ENCODE measurements at places on chromosomes 3 and 15.

- DNase-seq = no peak
These were observed 48.5 kb downstream of the ACAA1 start for GRCh38 chr3:38088126-38089078.

DNA sequence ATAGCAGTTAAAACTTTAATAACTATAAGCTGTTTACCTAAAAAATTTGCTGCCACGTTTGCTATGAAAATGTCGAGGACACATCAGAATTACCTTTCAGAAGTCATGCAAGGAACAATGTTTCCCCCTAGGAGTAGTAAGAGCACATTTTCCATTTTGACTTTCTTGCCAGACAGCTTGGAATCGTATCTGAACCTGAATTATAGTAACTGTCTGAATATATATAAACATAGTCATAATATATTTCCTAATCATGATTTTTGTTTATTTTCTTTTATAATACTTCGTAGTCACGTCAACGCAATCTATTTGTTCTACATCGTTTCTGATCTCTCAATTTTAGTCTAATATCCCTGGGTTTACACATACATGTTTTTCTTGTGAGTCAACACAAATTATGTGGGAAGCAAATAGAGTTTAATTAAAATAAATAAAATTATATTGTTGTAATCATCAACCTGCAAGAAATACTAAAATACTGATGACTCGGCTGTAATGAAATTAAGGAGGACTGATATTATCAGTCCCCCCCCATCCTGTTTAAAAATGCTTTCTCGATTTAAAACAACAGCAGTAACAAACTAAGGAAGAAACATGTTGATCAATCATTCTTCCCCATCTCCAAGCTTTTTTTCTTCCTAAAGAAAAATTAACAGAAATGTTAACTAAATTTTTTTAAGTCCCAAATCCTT is 78.4 kb downstream of the MME start:
- no peak for DNase-seq

DNA sequence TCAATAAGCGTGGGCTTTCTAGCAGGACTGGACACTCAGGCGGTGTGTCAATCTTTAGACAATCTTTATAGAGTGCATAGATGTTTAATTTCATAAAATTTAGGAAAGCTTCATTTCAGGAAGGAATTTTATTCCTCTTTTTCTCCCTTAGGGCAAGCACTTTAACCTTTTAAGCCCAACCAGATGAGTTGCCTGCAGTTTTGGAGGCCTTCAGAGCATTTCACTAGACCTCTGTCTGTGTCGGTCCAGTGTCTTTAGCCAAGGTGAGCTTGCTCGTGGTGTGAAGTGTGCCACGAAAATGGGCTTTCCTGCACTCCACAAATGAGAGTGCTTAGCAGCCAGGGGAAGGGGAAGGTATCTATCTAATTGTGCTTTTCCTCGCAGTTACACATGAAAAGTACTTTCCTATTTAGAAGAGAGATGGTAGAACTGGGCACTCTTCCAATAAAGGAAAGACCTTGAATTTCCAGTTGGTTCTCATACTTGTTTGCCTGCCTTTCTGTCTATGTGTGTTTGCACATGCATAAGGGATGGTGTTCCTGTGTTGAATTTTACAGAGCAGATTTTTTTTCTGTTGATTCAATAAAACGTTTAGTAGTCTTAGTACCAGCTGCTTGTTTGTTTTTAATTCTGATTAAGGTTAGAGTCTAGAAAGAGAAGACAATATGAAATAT is 53.6 kb downstream of the FEZF2 start:
- DNase-seq = no peak

GRCh38 chr3:43906849-43907507 is 216.2 kb downstream of the ABHD5 start:
- no peak for DNase-seq

GRCh38 chr15:71083349-71083748 is 31.9 kb upstream of the THSD4 start:
- no peak for DNase-seq

- no peak for DNase-seq
These were observed 272.2 kb upstream of the CHRNA7 start for GRCh38 chr15:31758126-31758525.

GRCh38 chr3:134312072-134312872 is 61.6 kb upstream of the RYK start:
- DNase-seq = no peak

GRCh38 chr15:65209701-65210643 is 1.3 kb downstream of the CILP start:
- no peak for DNase-seq

DNA sequence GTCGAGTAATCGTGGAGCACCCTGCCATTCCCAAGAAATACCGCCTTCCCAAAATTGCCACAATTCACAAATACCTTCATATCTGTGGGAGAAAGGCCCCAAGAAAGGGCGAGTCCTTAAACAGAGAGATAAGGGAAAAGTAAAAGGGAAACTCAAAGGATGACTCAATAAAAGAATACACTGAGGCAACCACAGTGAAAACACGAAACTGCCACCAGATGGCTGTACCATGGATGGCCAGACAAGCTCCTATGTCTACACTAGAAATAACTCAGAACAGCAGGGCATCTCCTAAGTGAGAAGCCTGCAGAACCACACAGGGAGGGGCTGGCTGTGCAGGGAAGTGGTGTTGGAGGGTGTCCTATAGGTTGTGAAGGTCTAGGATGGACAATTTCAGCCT is 25.0 kb downstream of the SRGAP3 start:
- DNase-seq = no peak

DNA sequence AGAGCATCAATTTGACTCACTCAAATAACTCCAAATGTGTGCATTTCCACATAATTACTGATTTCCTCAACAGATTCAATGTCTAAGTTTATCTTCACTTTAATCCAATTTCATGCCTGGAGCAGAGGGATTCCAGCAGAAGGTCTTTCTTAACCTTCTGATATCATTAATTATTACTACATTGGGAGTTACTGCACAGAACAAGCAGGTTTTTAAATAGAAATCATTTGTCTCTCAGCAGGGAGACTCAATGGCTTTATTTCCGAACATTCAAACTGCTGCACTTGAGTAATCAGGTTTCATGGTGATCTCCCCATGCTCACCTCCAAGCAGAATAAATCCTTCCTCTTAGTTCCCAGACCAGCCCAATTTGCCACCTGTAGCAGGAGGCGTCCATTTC is 264.8 kb upstream of the IGF1R start:
- no peak for DNase-seq

GRCh38 chr3:32414522-32415202 is 23.0 kb downstream of the CMTM7 start:
- DNase-seq = peak; percentile 37

GRCh38 chr3:195197765-195198425 is 73.1 kb downstream of the XXYLT1 start:
- no peak for DNase-seq

DNA sequence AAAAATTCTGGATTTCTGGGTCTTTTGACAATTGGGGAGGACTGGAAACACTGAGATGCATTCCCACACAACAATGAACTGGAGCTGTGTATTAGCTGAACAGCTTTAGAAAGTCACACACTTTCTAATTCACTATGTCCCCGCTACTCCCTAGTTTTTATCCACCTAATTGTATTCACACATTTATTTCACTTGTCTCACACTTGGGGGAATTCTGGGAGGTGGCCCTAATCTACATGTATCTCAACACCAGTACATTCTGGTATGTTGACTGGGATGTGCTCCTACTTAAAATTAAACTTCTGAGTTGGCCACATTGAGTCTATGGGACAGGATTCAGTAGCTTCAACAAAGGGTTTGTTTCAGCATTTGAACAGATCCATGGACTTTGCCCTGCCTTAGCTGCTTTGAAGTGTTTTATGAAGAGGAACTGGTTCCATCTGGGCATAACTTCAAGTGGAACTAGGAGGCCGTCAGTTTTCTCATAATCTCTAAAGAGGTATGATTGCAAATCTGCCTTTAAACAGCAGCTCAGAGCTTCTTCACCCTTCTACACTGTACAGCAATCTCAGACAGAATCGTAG is 106.5 kb upstream of the CMC1 start:
- no peak for DNase-seq

GRCh38 chr3:112799946-112800345 is 46.7 kb downstream of the CD200R1L start:
- no peak for DNase-seq

DNA sequence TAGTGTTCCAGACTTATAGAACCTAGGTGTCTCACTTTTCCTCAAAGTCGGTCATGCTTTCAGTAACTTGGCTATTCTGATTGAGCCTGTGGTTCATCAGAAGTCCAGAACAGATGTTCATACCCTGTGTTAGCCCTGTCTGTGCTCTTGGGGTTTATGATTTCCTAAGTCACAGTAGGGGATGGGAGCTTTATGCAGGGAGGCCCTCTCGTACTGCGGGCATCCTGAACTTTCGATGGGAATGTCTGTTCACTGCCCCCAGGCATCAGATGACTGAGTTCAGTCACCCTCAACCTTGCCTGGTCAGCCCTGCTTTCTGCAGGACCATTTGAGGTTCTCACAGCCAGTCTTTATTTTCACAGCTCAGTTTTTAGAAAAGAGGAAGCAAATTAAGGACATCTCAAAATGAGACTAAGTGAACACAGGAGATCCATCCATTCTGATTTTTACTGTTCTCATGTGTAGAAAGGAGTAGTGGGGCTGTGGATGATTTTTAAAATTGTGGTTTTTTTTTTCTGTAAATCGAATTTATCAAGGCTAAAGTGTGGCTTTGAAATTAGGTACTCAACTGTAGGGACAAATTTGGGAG is 71.3 kb downstream of the CMTM8 start:
- no peak for DNase-seq

- no peak for DNase-seq
These were observed 12.2 kb downstream of the CBLB start for GRCh38 chr3:105856605-105857004.

- DNase-seq = no peak
These were observed 118.9 kb upstream of the CCDC54 start for GRCh38 chr3:107258300-107258699.

DNA sequence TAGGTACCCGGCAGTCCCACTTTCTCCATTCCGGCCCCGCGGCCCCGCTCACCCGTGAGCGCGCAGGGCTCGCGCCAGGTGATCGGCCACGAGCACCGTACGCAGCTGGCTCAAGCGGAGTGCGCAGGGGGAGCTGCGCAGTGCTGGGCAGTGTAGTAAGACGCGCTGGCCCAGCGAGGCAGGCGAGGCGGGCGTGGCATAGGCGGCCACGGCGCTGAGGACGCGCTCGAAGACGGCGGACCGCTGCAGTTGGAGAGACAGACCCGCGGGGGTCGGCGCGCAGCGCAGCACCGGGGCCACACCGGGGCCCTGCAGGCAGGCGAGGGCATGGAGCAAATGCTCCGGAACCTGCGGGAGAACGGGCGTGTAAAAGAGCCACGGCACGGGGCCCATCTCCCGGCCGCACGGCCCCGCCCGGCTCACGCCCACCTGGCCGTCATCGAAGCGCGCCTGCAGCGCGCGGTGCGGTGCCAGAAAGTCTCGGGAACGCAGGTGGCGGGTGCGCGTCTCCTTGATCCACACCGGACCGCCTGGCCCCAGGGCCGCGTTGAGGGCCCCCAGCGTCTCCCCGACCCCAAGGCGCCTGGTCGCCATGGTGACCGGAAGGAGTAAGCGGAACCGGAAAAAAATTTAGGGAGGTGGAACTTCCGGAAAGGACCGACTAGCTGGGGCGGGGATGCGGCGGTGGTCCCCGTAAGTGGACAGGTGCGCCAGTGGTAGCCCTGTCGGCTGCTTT is at the start of gene DALRD3:
TSS of gene DALRD3 (minus strand) at position 610 of the 736 bp plus-strand sequence. CDS start at position 594, 16 bp downstream.
- DNase-seq = peak; percentile 46

- DNase-seq = no peak
These were observed 65.9 kb downstream of the SLCO2A1 start for GRCh38 chr3:133963657-133964396.

DNA sequence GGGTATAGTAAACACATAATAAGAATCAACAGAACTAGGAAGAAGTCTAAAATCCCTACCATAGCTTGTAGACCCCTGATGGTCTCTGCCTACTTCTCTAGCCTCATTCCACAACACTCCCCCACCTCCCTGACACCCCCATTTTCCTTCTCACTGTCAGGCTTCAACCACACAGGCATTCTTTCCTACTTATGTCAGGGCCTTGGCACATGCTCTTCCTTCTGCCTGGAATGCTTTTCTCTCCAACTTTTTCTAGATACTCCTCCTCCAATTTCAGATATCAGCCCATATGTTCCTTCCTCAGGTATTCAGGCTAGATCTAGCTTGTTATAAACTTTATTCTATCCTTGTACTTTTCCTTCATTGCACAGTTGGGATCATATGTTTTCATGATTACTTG is 106.0 kb upstream of the MRPL3 start:
- no peak for DNase-seq

- peak; percentile 0 for DNase-seq
These were observed 74.8 kb upstream of the NTRK3 start for GRCh38 chr15:88331291-88331690.

- no peak for DNase-seq
These were observed 66.4 kb downstream of the ASTE1 start for GRCh38 chr3:130960139-130960795.

- no peak for DNase-seq
These were observed 54.3 kb upstream of the HACD2 start for GRCh38 chr3:123638936-123639689.

- no peak for DNase-seq
These were observed 341.4 kb upstream of the SGO1 start for GRCh38 chr3:20527368-20527767.

DNA sequence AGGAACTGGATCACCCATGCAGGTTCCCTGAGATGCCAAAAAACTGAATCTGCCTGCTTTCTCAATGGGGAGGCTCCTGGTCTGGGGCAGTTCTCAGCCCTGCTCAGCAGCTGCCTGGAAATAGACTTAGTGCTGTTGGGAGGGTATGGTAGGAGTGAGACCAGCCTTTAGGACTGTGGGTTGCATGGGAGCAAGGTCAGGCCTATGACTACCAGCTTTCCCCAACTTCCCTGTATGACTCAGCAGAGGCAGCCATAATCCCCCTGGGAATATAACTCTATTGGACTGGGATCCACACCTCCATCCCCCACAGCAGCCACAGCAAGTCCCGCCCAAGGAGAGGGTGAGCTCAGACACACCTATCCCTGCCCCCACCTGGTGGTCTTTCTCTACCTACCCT is 87.0 kb downstream of the CFAP44 start:
- DNase-seq = no peak

DNA sequence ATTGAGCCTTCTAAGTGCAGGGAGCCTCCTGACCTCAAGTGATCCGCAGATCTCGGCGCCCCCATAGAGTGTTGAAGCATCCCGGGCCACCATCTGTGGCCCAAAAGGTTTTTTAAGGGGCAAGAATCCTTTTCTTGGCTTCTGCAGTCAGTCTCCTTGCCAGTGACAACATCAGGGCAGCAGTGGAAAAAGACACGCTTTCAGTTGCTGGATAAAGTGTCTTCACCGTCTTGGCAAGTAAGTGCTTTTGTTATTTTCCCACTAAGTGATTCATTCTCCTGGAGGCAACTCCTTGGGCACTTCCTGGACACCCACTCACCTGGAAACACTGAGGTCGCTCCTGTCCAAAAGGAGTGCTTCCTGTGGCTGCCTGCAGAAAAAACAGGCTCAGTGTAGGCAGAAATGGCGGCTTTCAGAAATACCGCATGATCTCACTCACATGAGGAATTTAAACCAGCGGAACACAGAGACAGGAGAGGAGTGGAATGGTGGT is 71.7 kb upstream of the ABHD2 start:
- no peak for DNase-seq

- no peak for DNase-seq
These were observed 18.8 kb upstream of the THRB start for GRCh38 chr3:24513463-24513862.

GRCh38 chr15:93027413-93027812 is 61.6 kb downstream of the RGMA start:
- DNase-seq = no peak

Data from T follicular helper cell (primary cell).